ENCODE measurements at places on chromosomes 12 and 14.

GRCh38 chr14:31269634-31270195 lies 62.1 kb upstream of the HECTD1 start:
- peak; percentile 69 for DNase-seq

- peak; percentile 36 for DNase-seq
These were observed 51.6 kb downstream of the MVK start for GRCh38 chr12:109625131-109625559.

DNA sequence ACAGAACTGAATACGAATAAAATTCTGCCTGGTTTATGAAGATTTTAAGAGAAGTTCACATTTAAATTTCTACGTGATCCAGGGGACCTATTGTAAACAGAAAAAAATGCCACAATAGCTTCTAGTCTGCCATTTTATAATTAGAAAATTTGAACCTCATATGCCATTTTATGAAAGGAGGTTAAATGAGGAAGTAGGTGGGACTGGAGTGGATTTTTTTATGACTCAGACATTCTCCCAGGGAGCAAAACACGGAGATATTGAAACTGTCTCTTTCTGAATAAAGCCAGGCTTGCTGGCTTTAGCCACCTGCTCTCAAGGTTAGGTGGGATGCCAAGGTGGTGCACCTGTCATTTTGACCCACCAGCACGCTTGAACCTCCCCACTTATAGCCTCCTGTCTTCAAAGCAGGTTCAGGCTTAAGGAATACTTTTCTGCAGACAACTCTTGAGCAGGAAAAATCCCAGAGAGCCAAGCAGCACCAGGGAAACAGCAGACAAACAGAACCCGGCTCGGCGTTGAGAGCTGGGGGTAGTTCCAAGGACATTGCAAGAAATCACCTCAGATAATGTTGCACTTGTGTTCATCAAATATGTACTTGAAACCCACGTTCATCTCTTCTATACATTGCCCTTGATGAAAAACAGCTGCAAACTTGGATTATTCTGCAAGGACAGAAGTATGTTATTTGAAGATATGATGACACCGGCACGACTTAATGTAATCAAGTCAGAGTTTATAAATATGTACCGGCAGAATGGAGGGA lies 203.7 kb downstream of the PPM1H start:
- DNase-seq, result peak; percentile 74

DNA sequence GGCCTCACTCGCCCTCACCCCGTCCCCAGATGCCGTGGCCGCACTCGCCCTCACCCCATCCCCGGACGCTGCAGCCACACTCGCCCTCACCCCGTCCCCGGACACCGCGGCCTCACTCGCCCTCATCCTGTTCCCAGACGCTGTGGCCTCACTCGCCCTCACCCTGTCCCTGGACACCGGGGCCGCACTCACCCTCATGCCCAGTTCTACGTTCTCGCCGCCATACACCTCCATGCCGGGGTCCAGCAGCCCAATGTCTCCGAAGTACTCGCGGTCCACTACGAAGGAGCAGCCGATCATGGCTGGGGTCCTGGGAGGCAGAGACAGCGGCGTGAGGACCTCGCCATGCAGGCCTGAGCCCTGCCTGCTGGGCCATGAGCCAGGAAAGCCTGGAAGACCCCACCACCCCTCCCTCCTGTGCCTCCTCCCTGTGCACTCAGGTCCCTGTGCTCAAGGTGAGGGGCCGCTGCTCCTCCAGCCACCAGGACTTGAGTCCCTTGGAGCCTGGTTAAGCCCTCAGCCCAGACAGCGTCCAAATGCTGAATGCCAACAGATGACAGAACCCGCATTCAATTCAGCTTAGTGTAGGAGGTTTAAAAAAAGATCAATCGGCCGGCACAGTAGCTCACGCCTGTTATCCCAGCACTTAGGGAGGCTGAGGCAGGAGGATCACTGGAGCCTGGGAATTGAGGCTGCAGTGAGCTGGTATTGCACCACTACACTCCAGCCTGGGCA lies 81.5 kb downstream of the GALNT9 start:
- no peak for DNase-seq

DNA sequence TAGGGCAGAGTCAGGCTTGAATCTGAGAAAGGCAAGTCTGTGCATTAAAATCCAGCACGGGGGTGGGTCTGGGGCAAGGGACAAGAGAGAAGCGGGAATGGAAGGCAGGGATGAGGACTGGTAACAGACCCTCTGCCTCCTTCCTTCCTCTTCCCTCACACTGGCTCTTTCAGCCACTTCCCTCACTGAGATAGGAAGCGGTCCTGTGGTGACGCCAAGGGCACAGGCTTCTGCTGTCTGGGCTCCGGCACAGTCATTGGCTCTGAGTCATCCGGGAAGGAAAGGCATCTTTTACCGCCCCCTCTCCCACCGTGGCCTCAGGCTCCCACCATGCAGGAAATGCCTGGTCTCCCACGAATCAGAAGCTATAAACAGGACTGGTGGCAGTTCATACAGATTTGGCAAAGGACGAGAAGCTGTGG lies 70.2 kb downstream of the ETV6 start:
- DNase-seq, result peak; percentile 94

DNA sequence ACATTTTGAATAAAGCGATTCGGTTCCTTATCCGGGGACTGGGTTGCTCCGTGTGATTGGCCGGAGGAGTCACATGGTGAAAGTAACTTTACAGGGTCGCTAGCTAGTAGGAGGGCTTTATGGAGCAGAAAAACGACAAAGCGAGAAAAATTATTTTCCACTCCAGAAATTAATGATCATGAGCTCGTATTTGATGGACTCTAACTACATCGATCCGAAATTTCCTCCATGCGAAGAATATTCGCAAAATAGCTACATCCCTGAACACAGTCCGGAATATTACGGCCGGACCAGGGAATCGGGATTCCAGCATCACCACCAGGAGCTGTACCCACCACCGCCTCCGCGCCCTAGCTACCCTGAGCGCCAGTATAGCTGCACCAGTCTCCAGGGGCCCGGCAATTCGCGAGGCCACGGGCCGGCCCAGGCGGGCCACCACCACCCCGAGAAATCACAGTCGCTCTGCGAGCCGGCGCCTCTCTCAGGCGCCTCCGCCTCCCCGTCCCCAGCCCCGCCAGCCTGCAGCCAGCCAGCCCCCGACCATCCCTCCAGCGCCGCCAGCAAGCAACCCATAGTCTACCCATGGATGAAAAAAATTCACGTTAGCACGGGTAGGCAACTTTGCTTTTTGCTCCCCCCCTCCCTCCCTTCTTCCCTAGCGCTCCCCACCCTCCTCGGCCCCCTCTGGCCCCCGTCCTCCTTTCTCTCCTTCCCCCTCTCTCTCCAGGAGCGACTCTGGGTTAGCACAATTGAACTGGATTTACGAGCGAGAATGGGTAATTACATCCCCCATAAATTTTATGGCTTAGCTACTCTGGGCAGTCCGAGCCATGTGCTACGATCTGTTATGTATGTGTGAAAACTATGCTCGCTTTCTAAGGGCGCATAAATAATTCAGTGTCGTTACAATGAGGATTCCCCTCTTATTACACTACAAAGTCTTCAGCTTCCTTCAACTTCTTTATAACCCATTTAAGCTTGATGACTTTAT lies at the start of gene HOXC4:
TSS of gene HOXC4 (plus strand) at position 85 of the 991 bp plus-strand sequence. CDS start at position 173, 88 bp downstream.
- no peak for DNase-seq

DNA sequence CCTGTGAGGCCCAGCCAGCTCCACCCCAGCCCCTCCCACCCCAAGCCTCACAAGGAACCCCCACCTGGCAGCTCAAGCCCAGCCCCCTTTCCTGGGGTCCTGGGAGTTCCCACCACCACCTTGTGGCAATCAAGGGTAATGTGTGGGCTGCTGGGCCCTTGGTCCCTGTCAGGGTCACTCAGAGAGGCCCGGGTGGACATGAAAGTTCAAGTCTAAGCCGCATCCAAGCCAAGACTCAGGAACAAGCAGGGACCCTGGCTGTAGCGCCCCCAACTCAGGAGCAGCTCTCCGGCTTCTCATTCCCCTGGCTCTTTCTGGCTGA lies 106.4 kb upstream of the C14orf180 start:
- no peak for DNase-seq

DNA sequence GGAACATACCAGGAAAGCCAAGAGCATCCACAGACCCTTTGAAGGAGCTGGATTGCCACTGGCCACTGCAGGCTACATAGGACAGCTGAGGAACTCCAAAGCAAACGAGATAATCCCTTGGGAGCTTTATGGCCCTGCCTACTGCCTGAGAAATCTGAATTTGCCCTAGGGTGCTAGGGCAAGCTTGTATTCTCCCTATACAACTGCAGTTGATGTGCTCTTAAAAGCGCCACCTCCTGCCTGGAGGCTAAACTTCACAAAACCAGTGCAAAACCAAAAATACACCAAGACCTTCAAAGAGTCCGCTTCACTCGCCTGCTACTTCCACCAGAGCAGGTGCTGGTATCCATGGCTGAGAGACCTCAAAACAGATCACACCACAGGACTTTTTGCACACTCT lies 99.6 kb upstream of the KRR1 start:
- no peak for DNase-seq

DNA sequence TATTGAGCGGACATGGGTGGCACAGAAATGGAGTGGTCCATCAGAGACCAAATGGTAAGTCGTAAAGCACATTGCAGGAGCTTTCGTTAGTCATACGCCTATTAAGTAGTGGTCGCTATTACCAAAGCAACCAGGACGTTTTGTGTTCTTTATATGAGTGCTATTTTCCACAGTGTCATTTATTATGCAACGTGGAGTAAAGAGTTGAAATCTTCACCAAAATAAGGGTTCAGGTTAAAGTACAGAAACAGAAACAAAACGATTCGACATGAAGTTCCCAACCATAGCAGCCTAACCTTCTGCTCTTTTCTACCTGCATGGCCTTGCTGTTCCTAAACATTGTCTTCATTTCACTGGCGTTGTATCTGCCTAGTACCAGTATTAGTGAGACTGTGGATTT lies 20.1 kb upstream of the FGD4 start:
- no peak for DNase-seq

DNA sequence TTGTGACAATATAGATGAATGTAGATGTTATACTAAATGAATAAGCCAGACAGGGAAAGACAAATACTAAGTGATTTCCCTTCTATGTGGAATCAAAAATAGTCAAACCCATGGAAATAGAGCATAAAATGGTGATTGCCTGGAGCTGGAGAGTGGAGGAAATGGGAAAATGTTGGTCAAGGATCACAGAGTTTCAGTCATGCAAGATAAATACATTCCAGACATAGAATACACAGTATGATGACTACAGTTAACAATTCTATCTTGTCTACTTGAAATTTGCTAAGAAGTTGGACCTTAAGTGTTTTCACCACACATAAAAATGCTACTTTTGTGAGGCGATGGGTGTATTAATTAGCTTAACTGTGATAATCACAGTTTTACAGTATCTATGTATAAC lies 1182.7 kb downstream of the AACS start:
- no peak for DNase-seq

- DNase-seq, result no peak
These were observed 37.9 kb downstream of the DLK1 start for GRCh38 chr14:100764471-100765115.

GRCh38 chr14:94548999-94549985 lies 11.9 kb upstream of the SERPINA4 start:
- peak; percentile 26 for DNase-seq

- no peak for DNase-seq
These were observed 17.6 kb upstream of the SRP54 start for GRCh38 chr14:34964977-34965764.

DNA sequence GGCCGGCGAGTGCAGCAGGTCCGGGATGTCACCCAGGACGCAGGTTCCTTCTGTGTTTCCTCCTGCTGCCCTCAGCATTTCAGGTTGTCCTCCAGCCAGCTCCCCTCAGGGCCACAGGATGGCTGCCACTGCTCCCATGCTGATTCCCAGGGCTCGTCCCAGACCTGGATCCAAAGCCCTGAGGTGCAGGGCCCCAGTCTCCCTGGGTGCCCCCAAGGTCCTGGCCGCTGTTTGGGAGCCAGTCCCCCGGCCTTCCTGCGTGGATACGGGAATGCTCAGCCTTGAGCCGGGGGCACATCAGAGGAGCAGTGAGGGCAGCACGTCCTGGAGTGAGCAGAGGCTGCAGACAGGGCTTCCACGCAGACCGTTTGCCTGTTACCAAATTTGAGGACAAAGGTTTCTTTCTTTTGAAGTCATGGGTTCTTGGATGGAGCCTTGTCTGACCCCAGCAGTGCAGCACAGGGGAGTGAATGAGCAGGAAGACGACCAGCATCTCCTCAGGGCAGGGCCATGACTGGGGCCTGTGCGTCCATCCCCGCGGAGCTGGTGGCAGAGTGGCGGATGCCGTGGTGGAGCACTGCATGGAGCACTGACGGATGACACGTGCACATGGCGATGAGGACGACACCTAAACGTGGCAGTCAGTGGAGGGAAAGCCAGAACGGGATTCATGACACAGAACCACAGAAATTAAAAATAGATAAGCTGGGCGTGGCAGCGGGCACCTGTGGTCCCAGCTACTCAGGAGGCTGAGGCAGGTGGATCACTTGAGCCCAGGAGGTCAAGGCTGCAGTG lies 12.5 kb upstream of the CACNA2D4 start:
- DNase-seq, result no peak

- peak; percentile 94 for DNase-seq
These were observed 6.4 kb downstream of the SSH1 start for GRCh38 chr12:108850854-108851573.

- DNase-seq, result no peak
These were observed 51.4 kb downstream of the CLMN start for GRCh38 chr14:95268350-95268749.

DNA sequence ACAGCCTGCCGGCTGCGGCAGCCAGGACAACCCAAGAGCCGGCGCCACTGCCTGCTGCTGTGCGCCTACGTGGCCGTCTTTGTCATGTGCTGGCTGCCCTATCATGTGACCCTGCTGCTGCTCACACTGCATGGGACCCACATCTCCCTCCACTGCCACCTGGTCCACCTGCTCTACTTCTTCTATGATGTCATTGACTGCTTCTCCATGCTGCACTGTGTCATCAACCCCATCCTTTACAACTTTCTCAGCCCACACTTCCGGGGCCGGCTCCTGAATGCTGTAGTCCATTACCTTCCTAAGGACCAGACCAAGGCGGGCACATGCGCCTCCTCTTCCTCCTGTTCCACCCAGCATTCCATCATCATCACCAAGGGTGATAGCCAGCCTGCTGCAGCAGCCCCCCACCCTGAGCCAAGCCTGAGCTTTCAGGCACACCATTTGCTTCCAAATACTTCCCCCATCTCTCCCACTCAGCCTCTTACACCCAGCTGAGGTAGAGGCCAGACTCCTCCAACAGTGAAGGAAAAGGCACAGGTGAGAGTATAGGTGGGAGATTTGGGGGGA lies 10.3 kb downstream of the ZBTB39 start:
- DNase-seq, result no peak

GRCh38 chr12:57803319-57803893 lies 15.1 kb downstream of the AVIL start:
- DNase-seq, result peak; percentile 58

GRCh38 chr14:37550511-37550910 lies 44.5 kb downstream of the FOXA1 start:
- peak; percentile 61 for DNase-seq

All from HCEC 1CT (cell line).